ENCODE measurements at places on chromosomes 11 and 22.

DNA sequence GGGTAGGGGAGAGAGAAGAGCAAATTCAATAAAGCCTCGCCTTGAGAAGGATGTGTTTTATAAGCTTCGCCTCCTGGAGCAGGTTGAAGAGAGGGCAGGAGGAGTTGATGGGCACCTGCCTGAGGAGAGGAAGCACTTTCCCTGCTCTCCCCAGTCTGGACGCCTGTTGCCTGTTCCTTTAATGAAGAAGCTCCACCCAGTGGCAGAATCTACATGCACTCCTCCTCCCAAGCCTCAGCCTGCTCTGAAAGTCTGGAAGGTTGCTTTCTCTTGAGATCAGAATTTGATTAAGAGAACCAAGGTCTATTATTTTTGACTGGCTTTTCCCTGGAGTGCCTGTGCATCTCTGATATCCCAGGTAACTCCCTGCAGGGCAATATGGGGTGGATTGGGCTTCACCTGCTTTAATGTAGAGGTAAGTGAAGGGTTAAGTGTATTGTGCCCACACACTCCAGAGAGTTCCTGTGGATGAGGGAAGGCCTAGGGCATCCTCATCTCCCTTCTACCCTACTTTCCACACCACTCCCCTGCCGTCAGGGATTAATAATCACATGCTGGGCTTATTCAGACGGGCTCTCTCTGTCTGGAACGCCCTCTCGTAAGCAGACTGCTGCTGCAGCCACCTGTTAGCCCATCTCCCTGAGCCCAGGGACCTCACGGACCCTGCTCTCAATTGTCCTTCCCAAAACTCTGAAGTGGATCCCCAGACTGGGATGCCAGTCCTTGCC, 22.3 kb downstream of the NTM start:
- DNase-seq, result no peak

DNA sequence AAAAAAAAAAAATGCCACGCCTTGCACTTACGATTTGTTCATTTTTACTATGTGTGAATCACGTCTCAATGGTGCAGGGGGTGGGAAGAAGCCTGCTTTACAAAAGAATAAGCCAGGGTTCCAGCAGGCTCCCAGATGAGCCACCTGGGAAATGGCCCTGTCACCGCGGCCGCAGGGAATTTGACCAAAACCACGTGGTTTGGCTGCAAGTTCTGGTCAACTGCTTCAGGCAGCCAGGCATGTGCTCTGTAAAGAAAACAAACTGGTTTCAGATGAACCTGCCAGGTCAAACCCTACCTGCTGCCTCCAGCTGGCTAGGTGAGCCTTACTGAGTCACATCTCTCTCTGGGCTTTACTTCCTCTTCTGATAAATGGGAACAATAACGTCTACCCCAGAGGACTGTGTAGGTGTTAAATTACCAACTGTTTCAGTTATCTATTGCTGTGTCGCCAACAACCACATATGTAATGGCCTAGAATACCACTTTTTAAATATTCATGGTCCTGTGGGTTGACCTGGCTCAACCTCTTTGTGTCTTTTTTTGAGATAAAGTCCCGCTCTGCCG, 30.5 kb upstream of the GCAT start:
- DNase-seq, result no peak

- DNase-seq, result no peak
Observed at GRCh38 chr11:85096939-85097338, 530.2 kb downstream of the DLG2 start.

DNA sequence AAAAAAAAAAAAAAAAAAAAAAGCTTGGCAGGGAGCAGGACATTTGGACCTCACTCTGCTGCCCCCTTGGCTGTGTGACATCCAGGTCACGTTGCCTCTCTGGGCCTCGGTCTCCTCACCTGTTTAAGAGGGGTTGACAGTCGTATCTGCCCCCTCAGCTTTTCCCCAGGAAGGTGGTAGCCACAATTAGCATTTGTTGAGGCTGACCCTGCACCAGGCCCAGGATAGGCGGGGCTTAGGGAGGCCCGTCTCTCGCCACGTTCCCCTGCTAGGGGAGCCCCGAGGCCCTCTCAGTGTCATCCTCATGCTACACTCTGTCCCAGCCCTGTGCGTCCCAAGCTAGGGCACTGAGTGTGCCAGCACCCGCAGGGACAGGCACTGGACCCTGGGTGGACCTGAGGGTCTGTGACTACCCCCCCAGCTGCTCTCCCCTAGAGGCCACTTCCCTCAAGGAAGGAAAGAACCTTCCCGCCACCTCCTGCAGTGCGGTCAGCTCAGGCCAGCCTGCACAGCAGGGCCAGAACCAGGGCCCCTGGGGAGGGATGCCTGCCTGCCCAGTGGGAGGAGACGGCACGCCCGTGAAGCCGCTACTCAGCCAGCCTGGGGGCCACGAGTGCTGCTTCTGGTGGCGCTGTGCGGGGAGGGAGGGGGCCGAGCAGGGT, 38.5 kb upstream of the PPARA start:
- DNase-seq, result no peak

DNA sequence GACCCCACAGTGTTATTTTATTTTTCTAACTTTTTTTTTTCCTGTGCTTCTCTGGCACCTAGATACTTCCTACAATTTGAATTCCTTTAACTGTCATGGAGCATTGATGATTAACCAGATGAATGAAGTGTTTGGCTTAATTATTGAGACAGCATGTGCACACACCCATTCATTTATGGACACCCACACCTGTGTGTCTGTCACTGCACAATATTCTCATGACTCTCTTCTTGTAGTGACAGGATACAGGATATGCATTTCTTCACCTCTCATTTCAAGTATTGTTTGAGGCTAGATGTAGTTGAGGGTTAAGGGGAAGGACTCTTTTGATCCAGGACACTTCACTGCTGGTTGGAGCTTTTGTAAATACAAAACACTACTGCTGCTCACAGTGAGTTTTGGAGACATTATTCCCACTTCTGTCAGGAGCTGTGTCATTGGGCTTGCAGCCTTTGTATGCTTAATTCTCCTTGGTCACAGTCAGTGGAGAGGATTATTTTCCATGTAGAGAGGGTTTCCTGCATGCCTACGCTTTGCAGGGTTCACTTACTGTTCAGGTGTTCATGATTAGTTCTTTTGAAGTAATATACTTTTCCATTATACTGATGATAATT, 33.5 kb downstream of the SPECC1L start:
- peak; percentile 45 for DNase-seq

GRCh38 chr11:101442171-101442570, 141.6 kb downstream of the TRPC6 start:
- no peak for DNase-seq

- no peak for DNase-seq
Observed at GRCh38 chr22:34797826-34798225, 268.1 kb upstream of the ISX start.

DNA sequence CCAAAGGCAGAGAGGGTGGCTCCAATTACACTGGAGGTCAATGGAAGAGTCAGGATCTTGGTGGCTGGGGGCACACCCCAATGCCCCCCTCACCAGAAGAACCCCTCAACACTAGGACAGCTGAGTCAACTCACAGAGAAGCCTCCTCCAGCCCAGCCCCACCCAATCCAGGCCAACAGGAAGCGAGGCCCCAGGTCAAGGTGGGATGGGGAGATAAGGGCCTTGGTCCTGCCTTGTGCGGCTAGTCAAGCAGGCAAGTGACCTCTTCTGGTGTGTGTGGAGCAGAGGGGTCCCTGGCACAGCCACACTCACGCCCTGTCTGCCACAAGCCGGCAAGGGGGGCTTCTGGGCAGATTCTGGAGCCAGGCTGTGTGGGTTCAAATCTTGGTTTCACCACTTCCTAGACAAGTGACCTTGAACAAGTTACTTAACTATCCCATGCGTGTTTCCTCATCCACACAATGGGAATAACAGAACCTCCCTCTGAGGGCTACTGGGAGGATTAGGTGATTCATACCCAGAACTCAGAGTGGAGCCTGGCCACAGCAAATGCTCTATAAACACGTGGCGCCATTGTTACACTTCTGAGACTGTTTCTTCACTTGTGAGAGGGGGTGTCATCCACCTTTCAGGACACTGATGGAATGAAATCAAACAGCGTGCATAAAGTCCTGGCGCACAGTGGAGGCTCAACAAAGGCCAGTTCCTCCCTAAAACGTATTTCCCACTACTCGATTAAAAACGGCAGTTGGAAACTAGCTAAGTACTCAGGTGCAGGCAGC, 3.2 kb downstream of the TTLL12 start:
- DNase-seq, result no peak

GRCh38 chr11:12097219-12097618, 13.2 kb upstream of the MICAL2 start:
- DNase-seq, result no peak

DNA sequence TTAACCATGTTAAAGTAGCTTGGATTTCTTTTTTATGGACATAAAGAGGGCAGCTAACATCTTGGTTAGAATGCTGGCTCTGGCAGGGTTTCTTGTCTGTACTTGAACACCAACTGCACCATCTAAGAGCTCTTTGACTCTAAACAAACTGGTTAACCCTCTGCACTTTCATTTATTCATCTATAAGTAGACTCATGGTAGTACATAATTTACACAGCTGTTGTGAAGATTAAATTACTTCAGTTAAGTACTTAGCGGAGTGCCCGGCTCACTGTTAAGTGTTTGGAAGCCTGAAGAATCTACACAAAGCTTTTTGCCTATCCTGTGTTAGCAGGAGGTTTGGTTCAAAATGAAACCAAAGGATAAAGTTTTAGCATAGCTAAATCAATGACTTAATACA, 846.2 kb upstream of the API5 start:
- peak; percentile 90 for DNase-seq

DNA sequence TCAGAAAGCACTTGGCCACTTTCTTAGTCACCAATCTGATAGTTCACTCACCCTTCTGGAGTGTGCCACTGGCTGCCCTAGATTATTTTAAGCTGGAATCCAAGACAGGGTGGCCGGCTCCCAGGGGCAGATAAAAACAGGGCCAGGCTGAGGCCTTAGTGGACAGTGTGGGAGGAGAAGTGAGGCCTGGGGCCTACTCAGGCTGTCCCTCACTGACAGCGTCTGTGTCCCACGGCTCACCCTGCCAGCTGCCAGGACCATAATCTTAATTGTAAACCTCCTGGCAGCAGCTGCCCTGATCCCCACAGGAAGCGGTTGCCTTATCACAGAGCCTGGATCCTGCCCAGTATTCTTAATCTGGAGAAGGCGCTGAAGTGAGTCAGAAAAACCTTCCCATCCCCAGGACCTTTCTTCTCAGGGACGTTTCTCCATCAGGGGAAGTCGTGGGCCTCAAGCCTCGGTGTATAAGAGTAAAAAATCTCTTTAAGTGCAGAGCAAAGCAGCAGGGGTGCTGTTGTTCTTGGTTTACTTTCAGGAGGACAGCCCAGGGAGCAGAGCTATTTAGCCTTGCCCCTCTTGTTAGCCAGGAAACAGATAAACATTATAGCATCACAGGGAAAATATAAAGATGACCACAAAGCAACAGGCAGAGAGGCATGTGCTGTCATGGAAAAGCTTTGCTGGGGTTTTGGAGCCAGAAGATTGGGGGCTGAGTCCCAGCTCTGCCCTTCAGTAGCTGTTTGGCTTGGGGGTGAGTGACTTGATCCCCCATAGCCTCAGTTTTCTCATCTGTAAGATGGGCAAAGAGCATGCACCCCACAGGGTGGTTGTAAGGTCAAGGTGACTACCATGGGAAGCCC, 39.6 kb downstream of the TSPAN18 start:
- DNase-seq, result no peak
